Stimulated activated CD4-positive, alpha-beta T cell treated with anti-CD3 and anti-CD28 coated beads, Interleukin-12 subunit alpha, Interleukin-12 subunit beta, amount 100 ng/mL, for 48 hours (primary cell): ENCODE measurements at places on chromosomes 5 and 9.

GRCh38 chr5:96344678-96345577 is 88.1 kb downstream of the PCSK1 start:
- no peak for DNase-seq

DNA sequence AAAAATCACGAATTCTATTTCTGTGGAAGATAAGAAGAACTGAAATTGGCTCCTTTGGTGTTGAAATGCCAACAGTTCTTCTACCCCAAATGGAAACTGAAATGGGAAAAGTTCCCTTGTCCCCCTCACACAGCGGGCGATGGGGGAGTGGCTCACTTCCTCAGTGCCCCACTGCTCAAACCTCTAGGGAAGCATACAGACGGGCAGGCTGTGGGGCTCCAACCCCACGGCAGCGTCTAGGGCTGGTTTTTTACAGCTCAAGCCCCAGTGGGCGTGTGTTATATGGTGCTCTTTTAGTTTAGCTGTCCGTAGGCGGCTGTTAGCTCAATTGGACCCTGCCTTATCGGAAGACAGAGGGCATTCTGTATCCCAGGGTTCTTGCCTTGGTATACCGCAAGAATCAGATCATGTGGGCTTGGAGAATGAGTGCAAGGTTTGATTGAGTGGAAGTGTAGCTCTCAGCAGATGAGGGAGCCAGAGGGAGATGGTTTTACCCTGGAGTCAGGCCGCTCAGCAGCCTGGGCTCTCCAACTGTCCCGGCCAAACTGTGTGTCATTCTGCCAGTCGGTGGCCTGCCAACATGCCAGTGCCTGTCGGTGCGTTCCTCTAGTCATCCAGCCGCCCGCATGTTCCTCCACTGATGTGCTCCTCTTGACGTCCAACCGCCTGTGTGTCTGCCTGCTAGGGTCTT is 166.3 kb upstream of the ZNF608 start:
- DNase-seq, result no peak

- no peak for DNase-seq
These were observed 65.9 kb downstream of the DMRTA1 start for GRCh38 chr9:22512495-22512894.

GRCh38 chr9:16387382-16387781 is 483.1 kb downstream of the BNC2 start:
- DNase-seq, result no peak

DNA sequence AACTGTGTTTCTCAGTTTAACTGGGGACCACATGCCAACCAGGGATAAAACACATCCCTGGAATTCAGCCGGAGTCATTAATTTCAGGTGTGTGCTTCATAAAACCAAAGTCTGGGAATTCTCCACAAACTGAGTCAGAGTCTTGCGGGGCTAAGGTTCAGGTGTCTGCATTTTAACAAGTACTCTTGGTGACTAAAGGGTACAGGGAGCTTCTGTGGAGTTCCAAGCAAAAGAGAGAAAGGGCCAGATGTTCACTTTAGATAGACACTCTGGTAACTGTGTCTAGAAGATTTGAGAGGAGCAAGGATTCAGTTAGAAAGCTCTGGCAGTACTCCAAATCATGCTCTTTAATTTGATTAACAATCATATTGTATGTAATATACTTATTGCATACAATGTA is 4.0 kb downstream of the NADK2 start:
- no peak for DNase-seq
